ENCODE measurements at places on chromosomes 7 and 10. TPM values are rescaled to one million over a fixed set of nuclear protein-coding genes. Genes with fewer than 3 reads are reported as not detected.

DNA sequence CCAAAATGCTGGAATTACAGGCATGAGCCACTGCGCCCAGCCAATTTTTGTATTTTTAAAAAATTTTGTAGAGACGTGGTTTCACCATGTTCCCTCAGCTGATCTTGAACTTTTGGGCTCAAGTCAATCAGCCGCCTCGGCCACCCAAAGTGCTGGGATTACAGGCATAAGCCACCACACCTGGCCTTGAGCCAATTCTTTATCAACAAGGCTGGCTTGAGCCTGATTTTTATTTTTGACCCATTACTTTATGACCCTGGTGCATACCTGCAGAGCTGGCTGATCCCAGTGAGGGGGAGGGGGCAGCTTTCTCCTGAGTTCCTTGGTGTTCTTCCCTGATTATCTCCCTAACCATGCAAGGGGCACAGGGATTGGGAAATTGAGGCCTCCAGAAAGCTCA is 15.8 kb upstream of the CPA1 start:
- no peak for DNase-seq

GRCh38 chr10:34570887-34571286 is 244.2 kb downstream of the PARD3 start:
- DNase-seq: no peak

- DNase-seq: peak; percentile 17
These were observed 106.2 kb downstream of the ZMYND11 start for GRCh38 chr10:241451-241850.

CRHR2 gene
- 0.27 TPM for total RNA-seq

GRCh38 chr10:86827639-86828038 is 71.2 kb downstream of the BMPR1A start:
- no peak for DNase-seq

DNA sequence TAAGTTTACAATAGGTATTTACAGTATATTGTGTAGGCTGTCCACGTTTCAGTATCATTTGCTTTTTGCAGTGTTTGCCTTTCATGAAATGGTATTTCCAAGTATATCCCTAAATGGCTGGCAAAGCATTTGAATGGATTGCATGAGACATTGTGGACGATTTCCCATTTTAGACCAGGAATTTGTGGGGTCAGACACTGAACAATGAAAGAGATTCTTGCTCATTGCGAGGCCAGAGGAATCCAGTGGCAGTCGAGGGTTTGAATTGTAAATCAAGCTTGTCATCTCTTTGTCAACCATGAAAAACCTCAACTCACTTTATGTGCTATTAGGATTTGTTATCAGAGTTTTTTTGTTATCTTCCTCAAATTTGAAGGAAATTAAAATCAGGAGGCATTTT is 70.8 kb downstream of the CREB5 start:
- DNase-seq: no peak

DNA sequence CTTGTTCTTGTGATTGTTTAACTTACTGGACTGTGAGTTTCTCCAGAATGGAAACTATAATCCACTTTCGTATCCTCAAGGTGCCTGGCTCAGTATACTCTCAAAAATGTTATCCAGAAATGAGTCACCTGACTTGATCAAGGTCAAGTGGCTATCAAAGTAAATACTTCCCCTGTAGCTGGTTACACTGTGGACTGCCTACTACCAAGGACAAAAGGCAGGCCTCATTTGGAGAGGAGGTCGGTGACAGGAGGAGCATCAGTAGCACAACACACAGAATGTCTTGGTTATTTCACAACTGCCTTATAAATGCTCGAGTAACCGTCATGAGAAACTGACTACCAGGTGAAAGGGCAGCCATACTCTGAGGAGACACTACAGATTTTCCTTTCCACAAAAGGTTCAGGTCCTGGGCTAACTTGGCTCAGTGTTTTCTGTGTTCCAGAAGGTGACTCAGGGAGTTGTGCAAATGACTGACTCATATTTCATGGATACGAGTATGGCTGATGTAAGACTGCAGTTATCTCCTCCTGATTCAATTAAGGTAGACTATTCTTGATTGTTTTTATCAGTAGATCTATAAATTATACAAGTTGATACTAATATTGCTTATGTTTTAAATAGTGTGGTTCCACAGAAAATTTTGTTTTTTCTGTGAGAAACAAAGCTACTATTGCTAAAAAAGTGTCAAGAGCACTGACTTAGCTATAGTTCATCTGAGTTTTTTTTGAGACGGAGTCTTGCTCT is 4.2 kb upstream of the CCNY start:
- DNase-seq: no peak

DNA sequence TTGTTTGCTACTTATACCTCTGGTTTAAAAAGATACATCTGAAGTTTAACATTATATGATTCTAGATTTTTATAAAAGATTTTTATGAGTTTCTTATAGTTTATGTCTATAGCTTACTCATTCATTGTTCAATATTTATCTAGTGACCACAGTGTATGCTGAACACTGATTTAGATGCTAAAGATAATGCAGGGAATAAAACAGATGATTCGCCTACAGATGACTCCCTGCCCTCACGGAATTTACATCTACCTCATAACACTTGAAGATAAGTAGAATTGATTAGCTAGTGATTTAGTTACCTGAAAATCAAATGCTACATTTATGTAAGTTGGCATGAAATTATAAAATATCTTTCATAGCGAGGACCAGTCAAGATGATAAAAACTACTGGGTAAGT is 105.8 kb downstream of the HIPK2 start:
- DNase-seq: no peak

GRCh38 chr7:117810642-117811512 is 62.4 kb downstream of the CTTNBP2 start:
- DNase-seq: no peak

GDF2 gene
- not detected for total RNA-seq

GRCh38 chr7:50812841-50813475 is 30.3 kb upstream of the GRB10 start:
- DNase-seq: peak; percentile 32

P4HA1 gene
- 43.6 TPM for total RNA-seq

GRCh38 chr10:89889606-89890005 is 188.2 kb downstream of the KIF20B start:
- DNase-seq: no peak

GRCh38 chr7:124898531-124898930 is 31.1 kb downstream of the POT1 start:
- DNase-seq: no peak

LBX1 gene
- total RNA-seq: 1.6 TPM

- DNase-seq: no peak
These were observed 56.2 kb upstream of the NPY start for GRCh38 chr7:24227603-24228359.

- DNase-seq: no peak
These were observed 155.2 kb downstream of the ZNF365 start for GRCh38 chr10:62529396-62529795.

DNA sequence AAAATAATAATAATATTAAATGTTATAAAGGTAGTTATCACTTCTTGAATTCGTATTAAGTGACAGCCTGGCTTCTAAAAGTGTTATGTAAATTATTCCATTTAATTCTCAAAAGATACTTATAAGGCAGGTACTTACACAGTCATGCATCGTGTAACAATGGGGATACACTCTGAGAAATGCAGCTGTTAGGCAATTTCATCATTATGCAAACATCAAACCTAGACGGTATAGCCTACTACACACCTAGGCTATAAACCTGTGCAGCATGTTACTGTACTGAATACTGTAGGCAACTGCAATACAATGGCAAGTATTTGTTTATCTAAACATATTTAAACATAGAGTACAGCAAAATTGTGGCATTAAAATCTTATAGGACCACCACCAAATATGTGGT is 1.5 kb downstream of the IFIT1 start:
- no peak for DNase-seq

HELLS gene
- total RNA-seq: 89.3 TPM

- DNase-seq: no peak
These were observed 305.8 kb downstream of the PLXNA4 start for GRCh38 chr7:132270517-132270916.

DNA sequence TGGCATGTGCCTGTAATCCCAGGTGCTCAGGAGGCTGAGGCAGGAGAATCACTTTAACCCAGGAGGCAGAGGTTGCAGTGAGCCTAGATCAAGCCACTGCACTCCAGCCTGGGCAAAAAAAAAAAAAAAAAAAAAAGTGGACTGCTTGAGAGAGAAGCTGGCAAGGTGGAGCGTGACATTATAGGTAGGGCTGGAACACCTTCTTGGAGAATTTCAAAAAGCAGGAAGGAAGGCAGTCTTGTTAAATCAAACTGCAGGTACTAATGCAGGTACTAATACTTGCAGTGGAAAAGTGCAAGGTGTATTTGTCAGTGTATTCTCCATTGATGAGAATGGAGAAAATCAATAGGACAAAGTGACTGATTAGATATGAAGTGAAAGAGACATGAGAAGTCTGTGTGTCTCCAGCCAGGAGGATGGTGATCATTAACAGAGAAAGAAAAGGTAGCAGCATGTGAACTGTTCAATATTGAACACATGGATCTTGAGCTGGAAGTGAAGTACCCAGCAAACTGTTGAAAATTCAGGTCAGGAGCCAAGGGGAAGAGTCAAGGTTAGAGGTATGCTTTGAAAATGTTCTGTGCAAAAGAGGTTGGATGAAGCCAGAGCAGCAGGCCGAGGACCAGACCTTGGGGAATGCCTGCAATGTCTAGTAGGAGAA is 12.6 kb upstream of the SLC16A12 start:
- no peak for DNase-seq

GRCh38 chr10:117074621-117075020 is 63.4 kb downstream of the VAX1 start:
- DNase-seq: no peak

C1QL3 gene
- total RNA-seq: 5.2 TPM

LRRN3 gene
- total RNA-seq: 108 TPM

DNA sequence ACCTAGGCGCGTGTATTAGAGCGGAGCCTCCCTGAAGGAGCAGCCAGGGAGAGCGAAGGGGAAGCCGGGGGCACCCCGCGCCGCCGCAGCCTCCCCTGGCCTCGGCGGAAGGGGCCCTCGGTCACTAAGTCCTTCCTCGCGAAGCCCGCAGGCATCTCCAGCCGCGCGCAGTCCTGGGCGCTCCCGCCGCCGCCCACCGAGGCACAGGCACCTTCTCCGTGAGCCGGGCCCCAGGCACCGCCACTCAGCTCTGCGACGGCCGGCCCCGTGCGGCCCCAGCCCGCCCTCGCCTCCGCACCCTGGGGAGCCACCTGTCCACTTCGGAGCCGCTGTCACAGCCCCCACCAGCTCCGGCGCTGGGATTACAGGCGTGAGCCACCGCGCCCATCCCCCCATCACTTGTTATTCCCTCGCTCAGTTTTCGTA is 80.8 kb downstream of the ZNF467 start:
- peak; percentile 45 for DNase-seq

GRCh38 chr7:97858221-97858620 is 14.0 kb downstream of the ASNS start:
- DNase-seq: no peak

DNA sequence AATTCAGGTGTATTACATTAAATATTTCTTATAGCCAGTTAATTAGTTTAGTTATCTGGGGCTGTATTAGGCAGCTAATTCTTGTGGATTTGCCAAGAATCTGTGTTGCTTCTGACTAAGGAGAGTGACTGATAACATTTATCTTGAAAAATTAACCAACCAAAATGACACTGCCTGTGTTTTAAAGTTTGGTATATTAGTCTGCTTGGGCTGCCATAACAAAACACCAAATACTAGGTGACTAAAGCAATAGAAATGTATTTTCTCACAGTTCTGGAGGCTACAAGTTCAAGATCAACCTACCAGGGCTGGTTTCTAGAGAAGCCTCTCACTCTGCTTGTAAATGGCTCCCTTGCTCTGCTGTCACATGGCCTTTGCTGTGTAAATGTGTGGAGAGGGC is 12.9 kb downstream of the EXOC4 start:
- DNase-seq: no peak

GRCh38 chr10:88991899-88992320 is 1.3 kb downstream of the FAS start:
- no peak for DNase-seq

GRCh38 chr7:54878339-54878738 is 119.3 kb upstream of the SEC61G start:
- DNase-seq: no peak

EBLN1 gene
- not detected for total RNA-seq

DNA sequence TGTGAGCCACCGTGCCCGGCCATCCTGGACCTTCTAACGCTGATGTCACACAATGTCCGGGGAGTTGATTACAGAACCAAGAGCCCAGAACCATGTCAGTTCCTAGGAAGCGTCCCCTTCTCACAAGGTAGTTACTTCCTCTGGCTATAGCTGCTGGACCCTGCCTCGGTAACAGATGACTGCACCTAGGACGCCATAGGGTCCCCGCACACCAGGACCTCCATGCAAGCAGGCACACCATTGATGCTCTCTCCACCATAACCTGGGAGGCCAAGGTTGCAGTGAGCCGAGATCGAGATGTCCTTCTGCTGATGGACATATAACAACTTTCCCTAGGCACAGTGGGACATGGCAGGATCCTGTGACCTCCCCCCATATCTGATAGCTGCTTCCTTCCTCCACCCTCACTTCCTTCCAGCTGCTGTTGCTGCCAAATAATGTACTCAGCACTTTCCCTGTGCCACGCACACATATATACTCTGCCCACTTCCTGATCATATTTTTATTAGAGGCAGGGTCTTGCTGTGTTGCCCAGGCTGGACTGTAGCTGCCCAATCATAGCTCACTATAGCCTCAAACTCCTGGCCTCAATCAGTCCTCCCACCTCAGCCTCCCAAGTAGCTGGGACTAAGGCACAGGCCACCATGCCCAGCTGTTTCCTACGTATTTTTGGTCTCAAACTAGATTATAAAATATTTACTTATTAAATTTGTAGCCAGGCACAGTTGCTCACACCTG is 3.5 kb upstream of the SNX8 start:
- no peak for DNase-seq

DNA sequence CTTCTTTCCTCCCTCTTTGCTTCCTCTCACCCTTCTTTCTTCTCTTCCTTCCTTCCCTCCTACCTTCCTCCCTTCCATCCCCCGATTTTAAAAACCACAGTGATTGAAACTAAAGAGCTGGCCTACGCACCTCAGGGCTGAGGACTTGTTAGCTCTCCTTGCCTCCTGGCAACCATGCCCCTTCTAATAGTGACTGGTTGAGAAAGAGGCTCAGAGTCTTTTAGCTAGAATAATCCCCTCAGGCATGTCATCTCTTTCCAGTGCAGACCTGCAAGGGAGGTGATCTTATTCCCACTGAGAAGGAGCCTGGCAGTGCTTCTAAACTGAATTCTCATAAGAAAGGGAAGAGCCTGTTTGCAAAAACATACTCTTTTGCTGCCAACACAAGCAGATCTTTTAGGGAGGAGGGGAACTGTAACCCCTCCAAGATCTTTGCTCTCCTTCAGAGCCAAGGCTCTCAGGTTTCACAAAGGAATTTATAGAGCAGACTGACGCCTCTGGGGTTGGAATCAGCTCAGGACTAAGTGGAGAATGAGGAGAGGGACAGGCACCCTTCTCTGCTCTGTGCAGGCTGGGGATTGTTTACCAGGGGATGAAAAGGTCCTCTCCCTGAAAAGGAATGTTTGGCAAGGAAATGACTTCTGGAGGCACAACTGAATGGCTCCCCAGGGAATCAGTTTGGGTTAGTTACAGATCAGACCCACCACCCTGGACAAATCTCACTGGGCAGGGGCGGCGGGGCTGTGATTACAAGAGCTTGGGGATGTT is 9.4 kb upstream of the ANKRD1 start:
- DNase-seq: no peak

Measured in cerebellum (tissue), 4 donors.